DMS53 (cell line): ENCODE measurements at places on chromosomes 6 and 20.

DNA sequence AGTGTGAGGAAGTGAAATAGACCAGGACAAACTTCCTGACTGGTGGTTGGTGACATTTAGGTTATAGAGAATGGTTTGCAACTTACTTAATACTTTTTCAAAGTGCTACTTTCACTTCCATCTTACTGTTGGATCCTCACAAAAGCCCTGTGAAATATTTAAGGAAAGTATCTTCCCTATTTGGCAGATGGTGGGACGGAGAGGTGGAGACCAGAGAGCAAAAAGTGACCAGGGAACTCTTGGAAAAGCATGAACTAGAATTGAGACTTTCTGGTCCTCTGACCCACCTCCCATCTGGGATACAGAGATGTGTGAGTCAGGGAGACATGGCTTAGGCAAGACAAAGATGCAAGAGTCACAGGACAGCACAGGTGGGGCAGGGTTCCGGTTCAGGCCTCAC, 3.0 kb downstream of the TRIM10 start:
- DNase-seq = no peak

GRCh38 chr6:52537001-52537753, 39.7 kb downstream of the TRAM2 start:
- DNase-seq = no peak

DNA sequence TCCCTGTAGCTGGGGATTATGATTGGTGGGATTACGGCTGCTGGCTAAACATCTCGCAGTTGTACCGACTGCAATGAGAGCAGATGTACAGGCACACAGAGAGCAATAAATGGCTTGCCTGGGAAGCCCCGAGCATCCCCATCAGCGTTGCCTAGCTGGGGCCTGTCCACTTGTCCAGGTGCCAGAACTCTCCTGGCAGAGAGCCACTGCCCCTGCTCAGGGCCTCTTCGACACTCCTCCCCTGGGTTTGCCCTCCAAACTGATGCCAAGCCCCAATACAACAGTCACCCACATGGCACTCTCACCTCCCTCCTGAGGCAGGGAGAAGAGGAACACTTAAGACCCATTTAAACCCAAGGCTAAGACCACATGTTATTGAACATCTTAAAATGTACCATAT, 715.1 kb downstream of the PTPRT start:
- no peak for DNase-seq

GRCh38 chr6:125597411-125598253, 151.8 kb upstream of the HEY2 start:
- peak; percentile 89 for DNase-seq

GRCh38 chr6:50141100-50141499, 91.4 kb upstream of the DEFB112 start:
- no peak for DNase-seq
